ENCODE measurements at places on chromosomes 6 and 20.

DNA sequence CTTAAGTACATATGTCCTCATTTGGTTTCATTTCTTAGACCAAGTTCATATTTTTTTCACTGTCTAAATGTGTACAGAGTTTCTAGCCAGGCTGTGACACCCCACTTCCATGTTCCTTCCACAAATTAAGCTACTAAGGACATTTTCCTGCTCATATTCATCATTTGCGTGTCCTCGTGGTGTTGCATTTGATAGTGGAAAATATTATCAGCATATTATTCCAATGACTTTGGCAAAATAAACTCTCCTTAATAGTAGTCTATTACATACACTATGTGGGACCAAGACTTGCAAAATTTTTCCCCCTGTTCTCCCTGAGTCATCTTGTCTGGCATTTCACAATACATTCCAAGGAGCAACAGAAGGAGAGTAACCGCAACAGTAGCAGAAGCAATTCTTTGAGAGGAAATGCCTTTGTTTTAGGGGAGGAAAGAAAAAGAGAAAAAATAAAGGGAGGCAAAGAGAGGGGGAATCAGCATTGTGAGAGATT lies 599.2 kb downstream of the COL12A1 start:
- no peak for DNase-seq

DNA sequence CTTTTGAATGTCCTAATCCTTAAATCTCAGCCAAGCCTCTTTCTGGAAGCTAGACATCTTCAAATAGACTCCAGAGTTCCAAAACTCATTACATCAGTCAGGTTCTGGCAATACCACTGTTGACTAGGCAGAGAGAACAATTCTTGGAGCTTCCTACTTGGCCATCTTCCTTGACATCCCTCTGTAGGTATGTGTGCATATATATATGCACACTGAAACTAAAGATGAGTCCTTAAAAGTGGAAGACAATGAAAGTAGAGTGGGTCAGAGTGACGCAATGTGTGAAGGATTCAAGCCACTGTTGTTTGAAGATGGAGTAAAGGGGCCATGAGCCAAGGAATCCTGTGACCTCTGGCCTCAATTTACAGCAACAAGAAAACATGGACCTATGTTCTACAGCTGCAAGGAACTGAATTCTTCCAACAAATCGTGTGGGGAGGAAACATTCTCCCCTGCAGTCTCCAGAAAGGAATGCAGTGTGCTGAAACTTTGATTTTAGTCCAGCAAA lies 18.7 kb upstream of the DUSP22 start:
- no peak for DNase-seq

- DNase-seq = no peak
Observed at GRCh38 chr6:47377971-47378370, 68.3 kb upstream of the TNFRSF21 start.

DNA sequence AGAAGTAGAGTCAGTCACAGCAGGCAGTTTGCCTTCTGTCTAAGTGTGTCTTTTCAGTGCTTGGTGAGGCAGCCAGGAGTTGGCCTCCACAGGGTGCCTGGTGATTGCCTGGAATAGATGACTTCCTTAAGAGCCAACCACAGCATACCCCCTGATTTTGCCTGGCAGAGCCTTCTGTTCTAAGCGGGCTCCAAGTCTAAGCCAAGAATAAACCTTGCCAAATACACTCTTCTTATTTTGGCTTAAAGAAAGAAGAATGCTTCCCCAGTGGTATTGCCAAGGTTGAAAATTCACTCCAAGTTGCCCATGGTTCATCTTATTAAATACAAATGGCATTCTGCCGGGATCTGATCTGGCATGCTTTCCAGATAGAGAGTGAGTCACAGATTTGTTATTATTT lies 1424.8 kb upstream of the EYS start:
- DNase-seq = no peak

GRCh38 chr6:118617417-118617816 lies 34.0 kb downstream of the CEP85L start:
- no peak for DNase-seq

- DNase-seq = no peak
Observed at GRCh38 chr20:9062066-9062465, 6.8 kb upstream of the PLCB4 start.

DNA sequence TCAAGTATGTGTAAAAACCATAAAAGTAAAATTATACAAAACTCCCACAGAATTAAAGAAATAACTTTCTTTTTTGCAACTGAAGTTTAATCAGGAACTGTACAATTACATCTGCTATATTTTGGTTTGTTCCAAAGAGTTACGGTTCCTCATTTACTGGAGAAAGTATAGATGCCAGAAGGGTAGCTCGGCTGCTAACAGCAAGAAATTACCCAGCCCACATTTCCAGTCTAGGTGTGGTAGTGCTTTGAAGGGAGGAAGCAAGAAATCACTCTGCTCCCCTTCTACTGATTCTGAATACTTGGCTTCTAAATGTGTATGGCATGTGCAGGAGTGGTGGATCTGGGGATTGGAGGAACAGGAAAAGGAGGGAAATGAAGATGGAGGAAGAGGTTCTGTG lies 441.3 kb downstream of the CDC5L start:
- no peak for DNase-seq
